ENCODE measurements at places on chromosomes 2 and 18.

DNA sequence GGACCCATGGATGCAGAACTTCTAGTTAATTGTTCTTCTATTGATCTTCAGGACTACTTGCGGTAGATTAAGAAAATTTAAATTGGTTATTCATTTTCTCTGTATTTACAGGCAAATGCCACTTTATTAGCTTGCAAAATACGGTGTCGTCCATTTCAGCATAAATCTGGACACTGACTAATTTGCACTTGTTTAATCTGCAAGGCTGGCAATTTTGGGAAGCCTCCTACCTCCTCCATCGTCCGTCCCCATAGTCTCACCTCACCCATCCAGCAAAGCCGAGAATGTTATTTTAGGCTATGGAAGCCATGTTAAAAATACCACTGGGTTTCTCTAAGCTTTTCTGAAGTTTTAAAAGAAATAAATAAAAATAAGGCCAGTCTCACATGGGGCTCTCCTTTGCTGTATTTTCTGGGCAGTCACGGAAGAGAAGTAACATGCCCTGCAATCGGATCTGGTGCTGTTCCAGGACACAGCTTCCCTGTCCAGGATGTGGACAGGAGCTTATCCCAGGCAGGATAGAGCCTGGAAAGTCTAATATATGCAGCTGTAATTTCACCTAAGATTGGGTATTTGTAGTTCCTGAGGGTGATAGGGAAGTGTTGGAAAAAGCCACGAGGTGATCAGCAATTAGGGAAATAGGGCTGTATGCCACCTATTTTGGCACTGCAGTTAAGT lies 17.4 kb downstream of the TMEM178A start:
- no peak for DNase-seq

- no peak for DNase-seq
Observed at GRCh38 chr18:66124394-66124793, 373.6 kb downstream of the CDH7 start.

GRCh38 chr2:18265614-18266586 lies 294.6 kb downstream of the RDH14 start:
- DNase-seq: no peak

DNA sequence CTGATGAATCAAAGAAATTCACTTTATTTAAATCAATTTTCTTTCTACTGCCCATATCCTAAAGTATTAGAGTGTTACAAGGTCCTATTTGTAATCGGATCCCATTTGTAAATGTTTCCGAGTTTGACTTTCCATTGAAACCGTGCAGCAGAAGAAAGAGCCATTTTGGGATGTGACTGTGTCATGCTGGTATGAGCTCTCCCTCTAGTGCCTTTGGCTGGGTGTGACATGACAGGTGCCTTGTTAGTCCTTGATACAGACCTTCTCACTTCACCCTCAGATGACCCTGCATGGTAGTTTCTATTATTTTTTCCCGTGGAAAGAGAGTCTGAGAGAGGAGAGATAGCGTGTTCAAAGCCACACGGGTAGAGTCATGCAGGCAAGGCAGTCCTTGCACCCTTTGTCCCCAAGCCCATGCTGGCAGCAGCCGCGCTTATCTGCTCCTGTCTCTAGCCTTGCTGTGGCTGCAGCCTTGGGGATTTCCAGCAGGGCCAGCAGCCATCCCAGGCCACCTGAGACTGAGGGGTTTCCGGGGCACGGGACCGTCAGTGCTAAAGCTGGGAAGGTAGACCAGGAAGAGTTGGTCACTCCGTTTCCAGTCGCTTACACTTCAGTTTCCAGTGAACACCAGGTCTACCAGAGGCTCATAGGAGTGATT lies 21.4 kb downstream of the CHMP1B start:
- DNase-seq: no peak

GRCh38 chr18:44149706-44150105 lies 531.0 kb upstream of the SETBP1 start:
- no peak for DNase-seq

GRCh38 chr2:9760069-9760901 lies 83.0 kb upstream of the TAF1B start:
- no peak for DNase-seq

- DNase-seq: no peak
Observed at GRCh38 chr2:175836361-175836760, 165.7 kb downstream of the LNPK start.

- no peak for DNase-seq
Observed at GRCh38 chr2:138829326-138829919, 49.2 kb upstream of the NXPH2 start.

DNA sequence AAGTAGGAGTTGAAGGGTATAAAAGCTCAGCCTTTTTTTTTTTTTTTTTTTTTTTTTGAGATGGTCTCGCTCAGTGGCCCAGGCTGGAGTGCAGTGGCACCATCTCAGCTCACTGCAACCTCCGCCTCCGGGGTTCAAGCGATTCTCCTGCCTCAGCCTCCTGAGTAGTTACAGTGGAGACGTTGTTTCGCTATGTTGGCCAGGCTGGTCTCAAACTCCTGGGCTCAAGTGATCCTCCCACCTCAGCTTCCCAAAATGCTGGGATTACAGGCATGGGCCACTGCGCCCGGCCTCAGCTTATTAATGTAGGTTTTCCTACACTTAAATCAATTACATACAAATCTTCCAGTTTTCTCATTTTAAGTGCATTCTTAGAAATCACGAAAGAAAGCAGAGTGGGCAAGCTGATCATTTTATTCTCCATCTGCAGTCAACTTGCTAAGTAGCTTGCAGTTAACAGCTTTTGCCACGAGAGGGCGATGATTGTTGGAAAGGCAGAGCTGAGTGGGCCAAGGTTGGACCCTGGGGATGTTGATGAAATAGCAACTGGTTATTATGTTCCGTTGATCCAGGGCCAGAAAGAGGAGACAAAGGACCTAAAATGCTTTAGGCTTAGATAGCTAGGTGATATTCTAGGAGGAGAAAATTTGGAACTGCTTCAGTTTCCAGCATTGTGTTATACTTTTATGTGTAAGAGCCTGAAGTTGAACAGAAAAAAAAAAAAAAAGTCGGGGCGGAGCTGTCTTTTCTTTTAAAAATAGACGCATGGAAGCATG lies 234.4 kb upstream of the EPAS1 start:
- DNase-seq: peak; percentile 51

DNA sequence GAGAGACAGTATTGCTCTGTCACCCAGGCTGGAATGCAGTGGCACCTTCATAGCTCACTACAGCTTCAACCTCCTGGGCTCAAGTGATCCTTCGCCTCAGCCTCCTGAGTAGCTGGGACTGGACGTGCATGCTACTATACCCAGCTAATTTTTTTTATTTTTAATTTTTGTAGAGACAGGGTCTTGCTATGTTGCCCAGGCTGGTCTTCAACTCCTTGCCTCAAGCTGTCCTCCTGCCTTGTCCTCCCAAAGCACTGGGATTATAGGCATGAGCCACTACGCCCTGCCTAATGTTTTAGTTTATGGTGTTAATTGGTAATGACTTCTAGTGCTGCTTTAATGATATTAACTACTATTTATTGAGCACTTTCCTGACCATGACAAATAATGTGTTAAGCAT lies 18.3 kb downstream of the RNF138 start:
- no peak for DNase-seq

DNA sequence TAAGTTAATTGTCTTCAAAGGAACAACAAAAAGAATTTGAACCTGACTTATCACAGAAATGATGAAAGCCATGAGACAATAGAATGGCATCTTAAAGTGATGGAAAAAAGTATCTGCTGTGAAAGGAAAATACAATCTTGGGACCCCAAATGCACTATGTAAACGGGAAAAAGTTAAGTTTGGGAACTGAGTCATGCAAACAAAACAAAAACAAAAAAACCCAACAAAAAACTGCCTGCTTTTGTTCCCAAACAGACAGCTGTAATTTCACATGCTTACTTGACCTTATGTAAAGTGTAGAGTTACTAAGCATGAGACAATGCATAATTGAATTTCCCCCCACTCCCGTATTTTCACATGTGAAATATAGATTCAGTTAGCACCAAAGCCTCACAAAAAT lies 122.1 kb upstream of the RBMS1 start:
- no peak for DNase-seq

- DNase-seq: no peak
Observed at GRCh38 chr2:67032076-67032475, 365.1 kb upstream of the ETAA1 start.

DNA sequence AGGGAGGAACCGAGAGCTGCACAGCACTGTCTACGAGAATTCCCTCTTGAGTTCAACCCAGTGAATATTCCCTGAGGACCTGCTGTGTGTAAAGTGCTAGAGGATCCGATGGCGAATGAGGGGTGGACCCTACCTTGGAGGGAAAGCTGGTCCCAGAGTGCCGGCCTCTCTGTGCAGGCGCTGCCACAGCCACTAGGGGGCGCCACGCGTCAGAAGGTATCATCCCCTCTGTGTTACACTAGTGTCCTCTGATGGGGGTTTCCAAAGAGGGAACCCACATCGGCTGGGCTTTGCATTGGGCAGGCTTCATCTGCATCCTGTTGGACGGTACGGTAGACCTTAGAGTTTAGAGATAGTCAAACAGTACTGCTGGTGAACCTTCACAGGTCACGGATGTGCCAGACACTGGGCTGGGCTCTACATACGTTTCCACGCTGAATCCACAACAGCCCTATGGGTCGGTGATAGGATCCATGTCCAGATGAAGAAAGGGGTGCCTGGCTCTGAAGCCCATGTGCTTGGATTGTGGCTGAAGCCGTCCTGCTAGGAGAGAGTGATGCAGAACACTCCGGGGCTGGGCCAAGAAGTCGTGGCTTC lies 39.0 kb downstream of the COA5 start:
- DNase-seq: peak; percentile 44

Measured in CD4-positive, alpha-beta T cell treated with Interleukin-15 for 1 hour (primary cell).